ENCODE measurements at places on chromosomes 6 and 20.
A peak's percentile ranks its signal among the peaks of the same experiment; 100 is the strongest.

GRCh38 chr20:63556873-63557478, 3.0 kb downstream of the FNDC11 start:
- DNase-seq, result no peak

DNA sequence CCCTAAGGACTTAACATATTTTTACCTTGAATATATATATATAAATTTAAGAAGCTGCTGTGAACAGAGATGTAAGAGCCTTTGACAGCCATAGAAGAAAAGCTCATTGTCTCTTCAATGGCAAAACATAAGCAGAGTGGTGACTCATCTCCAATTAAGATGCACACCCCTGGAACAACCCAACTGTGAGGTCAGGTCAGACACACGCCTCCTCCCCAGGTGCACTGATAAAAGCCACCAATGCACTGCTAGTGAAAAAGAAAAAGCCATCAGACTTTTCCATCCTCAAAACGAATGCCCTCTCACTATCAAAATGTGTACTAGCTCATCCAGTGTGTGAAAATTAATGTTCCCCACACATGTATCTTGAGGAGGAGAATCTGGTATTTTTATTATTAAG, 100.1 kb downstream of the SMLR1 start:
- DNase-seq, result no peak

DNA sequence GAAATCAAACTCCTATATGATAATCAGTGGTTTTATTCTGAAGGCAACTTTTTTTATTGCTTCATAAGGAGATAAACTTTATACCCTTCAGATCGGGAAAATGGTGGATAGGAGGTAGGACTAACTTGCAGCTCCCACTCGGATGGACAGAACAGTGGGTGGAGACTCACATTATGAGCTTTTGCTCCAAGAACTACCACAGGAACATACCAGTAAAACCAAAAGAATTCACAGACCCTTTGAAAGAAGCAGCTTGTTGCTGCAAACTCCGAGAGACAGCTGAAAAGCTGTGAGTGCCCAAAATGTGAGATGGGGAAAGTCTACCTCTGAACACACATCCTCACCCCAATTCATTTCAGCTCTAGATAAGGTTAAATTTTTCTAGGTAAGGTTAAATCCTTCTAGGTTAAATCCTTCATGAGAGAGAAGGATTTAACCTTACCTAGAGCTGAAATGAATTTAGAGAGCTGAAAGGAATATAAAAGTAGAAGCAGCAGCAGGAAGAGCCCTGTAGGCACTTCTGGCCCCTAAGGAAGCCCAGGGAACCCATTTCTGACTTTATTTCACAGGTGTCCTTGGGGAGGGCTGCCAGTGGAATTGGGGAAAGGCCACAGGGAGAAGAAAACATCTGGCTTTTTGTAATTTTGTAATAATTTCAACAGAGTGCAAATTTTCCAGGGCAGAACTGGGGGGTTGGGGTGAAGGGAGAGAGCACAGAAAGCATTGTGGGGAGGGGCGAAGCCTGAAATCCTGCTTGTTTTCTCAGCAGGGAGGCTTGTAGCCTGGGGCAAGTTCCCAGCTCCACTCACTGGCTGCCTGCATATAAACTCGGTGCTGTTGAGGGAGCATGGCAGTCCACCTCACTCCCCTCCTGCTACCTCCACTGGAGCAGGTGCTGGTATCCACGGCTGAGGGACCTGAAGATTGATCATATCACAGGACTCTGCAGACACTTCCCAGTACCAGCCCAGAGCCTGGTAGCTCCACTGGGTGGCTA, 65.9 kb upstream of the HCRTR2 start:
- DNase-seq, result no peak

- DNase-seq, result no peak
These were observed 238.4 kb upstream of the QKI start for GRCh38 chr6:163176097-163176496.

- no peak for DNase-seq
These were observed 4.1 kb downstream of the BPI start for GRCh38 chr20:38308047-38308438.

DNA sequence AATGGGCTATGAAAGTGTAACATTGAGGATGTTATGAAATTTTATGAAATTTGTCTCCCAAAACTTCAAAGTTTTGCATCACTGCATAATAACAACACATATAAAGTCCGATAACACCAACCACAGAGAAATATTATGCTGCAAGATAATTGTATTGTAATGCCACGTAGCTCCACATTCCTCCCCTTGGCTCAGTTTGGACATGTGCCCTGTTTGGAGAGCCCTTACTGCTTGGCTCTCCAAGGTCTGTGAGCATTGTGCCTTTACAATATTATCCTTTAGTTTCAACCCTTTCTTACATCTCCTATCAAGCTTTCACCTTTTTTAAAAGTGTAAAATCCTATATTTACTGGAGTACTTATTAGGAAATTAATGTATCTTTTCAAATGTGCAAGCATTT, 10.8 kb downstream of the HBS1L start:
- no peak for DNase-seq

DNA sequence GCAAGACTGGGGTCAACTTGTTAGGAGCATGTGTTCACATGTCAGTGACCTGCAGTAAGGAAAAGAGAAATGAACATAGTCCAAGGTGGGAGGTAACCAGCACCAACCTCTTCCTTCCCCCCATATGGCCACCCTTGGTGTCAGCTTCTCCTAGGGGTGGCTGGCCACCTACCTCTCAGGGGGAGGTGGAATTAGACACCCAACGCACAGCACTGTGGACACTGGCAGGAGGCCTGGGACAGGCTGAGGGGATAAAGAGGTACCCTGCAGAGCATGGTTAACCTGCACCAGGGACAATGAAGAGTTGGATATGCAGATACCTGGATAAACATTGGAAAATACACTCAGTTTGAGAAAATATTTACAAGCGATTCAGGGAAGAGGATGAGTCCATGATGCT, 84.5 kb downstream of the IYD start:
- no peak for DNase-seq

- DNase-seq, result no peak
These were observed 316.5 kb downstream of the BTBD9 start for GRCh38 chr6:38323216-38323615.

DNA sequence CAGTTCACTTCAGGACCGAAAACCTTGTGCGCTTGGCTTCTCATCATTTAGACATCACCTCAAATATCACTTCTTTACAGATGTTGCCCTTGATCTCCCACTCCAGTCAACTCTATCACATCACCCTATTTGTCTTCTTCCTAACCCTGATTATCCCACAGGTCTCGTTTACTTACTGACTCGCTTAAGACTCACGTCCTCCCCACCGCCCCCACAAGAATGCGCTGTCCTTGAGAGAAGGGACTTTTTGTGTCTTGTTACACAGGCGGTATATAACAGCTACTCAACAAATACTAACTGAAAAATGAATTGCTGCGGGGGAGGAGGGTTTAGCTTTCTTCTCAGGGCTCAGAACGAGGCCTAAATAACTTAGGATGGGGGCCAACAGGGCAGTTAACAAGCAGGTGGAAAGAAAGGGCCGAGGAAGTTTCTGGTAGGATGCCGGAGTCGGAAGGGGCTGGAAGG, 527 bp downstream of the TOMM34 start:
- peak; percentile 56 for DNase-seq

- DNase-seq, result peak; percentile 61
These were observed 125.3 kb upstream of the SPACA1 start for GRCh38 chr6:87922196-87922946.

DNA sequence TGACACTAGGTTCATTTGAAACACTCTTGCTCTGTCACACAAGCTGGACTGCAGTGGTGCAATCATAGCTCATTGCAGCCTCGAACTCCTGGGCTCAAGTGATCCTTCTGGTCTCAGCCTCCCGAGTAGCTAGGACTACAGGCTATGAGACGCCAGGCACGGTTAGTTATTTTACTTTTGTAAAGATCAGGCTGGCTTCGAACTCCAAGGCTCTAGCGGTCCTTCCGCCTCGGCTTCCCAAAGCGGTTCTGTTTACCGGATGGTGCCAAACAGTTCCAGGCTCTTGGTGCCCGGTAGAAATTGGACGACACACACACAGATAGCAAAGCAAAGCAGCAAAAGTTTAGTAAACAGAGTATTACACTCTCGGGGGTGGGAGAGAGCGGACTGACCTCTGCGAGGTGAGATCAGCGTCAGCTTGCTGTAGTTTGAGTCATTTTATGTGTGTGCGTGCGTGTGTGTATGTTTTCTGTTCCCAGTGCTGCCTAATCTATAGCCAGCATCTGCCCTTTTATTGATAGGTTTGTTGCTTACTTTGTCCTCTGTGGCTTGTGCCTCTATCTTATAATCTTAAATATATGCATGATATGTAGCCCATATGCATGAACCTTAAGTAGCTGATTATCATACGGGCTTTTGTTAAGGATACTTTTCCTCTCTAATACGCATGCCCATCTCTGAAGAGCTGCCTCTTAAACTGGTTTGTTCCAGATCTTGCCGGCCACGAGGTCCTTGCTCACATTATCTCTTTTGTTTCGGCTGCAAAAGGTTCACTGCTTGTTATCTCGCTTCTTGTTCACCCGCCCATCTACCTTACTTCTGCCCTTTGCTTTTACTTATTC, 75.2 kb downstream of the OR2B2 start:
- peak; percentile 87 for DNase-seq

GRCh38 chr6:125294925-125295324, 6.8 kb downstream of the HDDC2 start:
- DNase-seq, result no peak

GRCh38 chr20:19981031-19981451, 36.1 kb upstream of the NAA20 start:
- no peak for DNase-seq

DNA sequence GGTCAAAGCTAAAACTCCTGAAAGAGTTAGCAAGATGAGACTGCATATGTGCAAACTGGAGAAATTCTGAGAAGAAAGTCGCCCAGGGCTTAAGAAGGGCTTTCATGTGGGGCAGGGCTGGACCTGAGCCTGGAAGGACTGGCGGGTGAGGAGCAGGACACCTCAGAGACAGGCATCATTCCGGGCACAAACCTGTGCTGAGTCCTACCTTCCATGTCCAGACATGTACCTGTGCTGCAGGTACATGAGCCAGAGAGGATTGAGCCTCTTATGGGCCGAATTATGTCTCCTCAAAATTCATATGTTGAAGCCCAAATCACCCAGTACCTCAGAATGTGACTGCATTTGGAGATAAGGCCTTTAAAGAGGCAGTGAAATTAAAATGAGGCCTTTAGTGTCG, 171.0 kb downstream of the QRSL1 start:
- no peak for DNase-seq

GRCh38 chr6:40506954-40507353, 80.2 kb downstream of the LRFN2 start:
- no peak for DNase-seq

DNA sequence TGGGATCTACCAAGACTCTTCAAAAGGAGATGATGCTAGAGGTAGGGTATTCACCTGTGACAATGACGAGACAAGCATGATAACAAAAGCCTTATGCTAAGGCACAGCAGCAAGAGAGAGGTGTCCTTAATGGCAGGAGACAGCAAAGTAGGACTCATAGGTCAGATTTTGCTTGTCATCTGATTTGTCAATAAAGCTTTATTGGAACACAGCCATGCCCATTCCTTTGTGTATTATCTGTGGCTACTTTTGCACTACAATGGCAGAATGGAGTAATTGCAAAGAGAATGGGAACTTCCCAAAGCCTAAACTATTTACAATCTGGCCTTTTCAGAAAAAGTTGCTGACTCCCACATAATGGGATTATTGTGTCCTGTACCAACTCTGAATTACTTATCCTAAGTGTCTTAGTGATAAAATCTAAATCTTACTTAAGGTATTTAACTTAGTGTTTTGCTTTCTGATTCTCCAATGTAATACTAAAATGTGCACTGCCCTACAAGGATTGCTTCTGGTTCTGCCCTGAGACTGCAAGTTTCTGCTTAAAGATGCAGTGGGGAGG, 221.6 kb downstream of the CDC5L start:
- no peak for DNase-seq

Data from MM.1S (cell line).